ENCODE measurements at places on chromosomes 11 and 22.

- DNase-seq: no peak
Measured at GRCh38 chr11:114366331-114367243, 33.7 kb downstream of the C11orf71 start.

DNA sequence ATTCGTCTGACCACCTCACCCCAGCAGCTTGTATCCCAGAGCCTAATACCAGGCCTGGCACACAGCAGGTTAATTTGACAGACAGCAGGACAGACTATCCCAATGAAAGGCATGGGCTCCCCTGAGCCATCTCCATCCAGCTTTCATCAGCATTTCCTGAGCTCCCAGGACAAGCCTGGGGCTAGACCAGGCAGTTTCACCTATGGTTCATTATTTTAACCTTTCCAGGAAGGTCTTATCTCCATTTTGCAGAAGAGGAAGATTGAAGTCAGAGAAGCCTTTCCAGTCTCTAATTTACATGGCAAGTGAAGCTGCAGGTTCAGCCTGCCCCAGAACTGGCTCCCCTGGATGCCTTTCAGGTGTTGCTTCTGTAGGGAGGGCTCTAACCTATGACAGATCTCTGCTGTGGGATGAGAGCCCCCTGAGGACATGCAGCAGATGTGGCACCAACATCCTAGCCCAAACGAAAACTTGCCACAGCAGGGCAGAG, 17.0 kb downstream of the ARRB1 start:
- no peak for DNase-seq

DNA sequence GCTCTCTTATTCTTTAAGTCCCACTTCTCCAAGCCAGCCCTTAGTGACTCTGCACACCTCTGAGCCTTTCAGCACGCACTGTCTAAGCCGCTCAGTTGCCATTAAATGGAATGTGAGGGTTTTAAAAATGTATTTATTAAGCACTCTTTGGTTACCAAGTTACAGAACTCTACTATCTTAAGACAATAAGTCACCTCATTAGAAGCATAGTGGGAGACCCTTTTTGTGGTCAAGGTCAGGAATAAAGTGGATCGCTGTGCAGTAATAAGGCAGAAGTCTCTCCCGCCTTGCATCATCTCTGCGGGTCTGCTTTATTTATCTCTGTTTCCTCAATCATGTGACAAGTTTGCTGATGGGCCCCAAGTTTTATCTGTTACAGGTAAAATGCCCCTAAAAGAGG, 11.9 kb downstream of the SLC25A18 start:
- no peak for DNase-seq

DNA sequence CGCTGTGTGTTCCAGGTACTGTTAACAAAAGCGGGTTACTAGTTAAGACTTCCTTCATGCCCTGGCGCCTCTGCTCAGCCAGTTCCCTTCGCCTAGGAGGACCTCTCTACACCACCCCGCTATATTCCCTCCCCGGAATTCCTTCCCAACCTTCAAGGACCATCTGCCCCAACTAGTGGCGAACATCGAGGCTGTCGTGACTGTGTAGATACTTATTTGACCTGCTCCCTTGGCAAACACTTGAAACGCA, 450 bp upstream of the BCL2L13 start:
- DNase-seq: no peak

GRCh38 chr22:20636075-20636812, 128.8 kb downstream of the MED15 start:
- DNase-seq: no peak

DNA sequence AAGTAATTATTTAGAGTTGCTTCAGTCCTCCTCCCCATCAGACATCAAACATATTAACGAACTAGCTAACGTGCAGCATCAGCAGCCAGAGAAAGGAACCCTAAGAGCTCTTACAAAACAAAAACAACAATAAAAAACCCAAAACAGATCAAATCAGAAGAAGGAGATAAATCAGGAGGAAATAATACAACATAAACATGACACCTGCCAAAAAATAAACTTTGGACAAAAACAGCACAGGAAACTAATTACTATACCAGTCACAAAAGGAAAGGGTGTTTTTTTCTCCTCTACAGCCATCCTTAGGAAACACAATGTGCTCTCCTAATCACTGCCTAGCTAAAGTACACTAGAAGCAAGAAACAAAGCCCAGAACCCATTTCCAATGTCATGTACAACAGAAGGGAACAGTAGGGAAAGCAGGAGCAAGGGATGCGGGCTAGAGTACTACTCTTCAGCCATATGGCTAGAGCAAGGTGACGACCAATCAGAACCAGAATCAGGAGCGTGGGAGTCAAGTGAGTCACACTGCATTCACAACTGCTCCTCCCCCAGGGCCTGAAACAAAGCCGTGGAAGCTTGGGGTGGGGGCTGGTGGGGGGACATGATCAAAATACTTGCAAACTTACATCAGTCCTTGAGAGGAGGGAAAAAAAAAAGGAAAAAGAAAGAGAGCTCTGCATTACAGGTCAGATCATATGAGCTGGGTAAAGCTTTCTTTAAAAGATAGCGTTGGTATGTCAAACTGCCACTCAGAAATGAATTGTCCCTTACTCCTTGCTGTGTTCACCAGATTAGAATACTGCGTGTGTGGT, 60.4 kb downstream of the LARGE2 start:
- DNase-seq: peak; percentile 21

DNA sequence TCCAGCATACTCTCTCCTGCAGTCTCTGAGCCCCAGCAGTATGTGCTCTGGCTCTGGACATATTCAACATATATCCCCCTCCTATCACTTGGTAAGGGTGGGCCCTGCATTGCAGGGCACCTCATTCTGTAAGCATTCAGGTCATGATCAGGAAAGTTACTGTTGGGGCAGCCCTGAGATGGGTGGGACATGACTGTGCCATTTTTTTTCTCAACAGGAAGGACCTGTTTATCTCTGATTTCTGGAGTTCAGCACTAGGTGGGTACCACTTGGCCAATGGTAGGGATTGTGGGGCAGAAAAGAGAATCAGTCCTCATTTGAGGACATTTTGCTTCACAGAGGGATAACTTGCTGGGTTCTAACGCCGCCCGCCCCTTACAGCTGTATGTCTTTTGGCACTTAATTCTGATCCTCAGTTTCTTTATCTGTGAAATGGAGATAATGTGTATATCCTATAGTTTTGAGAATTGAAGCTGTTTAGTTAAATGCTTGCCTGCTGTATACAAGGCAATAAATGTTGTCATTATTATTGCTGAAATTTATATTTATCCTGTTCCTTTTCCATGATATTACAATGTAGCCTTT, 2.2 kb downstream of the SRRD start:
- DNase-seq: no peak

DNA sequence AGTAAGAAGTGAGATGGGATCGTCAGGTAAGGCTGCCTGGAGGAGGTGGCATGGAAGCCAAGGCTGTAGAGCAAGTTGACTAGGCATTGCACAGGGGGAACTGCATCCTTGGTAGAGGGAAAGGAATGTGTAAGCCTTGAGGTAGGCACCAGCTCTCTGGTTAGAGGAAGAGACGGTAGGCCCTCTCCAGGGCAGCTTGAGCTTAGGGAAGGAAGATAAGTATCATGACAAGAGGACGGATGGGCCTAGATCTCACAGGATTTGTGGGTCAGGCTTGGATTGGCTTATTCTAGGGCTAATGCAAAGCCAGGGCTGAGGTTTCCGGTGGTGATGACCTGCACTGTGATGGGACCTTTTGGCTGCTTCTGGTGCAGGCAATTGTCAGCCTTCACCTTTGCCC, 1035.8 kb downstream of the TBC1D22A start:
- DNase-seq: no peak

- DNase-seq: no peak
Measured at GRCh38 chr22:39244496-39245129, at the start of gene PDGFB. TSS of gene PDGFB (minus strand) at chr22:39244982. CDS start at chr22:39243963, 1,019 bp downstream.

- DNase-seq: no peak
Measured at GRCh38 chr22:19396561-19396933, 35.0 kb downstream of the HIRA start.

DNA sequence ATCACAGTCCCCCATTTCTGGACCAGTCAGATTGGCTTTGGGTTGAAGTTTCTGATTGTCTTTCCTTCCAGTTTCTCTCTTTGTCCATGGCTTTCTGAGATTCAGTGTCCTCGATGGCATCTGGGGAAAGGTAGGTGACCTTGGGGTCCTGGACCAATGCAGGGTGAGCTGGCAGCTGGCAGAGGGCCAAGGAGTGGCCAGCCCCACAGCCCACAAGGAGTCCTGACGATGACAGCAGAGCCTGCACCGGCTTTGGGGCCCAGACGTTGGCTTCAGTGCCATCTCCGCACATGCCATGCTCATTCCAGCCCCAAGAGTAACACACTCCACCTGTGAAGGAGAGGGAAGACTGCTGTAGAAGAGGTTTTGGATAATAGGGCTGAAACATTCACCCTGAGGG, 53.5 kb downstream of the KCNC1 start:
- no peak for DNase-seq

DNA sequence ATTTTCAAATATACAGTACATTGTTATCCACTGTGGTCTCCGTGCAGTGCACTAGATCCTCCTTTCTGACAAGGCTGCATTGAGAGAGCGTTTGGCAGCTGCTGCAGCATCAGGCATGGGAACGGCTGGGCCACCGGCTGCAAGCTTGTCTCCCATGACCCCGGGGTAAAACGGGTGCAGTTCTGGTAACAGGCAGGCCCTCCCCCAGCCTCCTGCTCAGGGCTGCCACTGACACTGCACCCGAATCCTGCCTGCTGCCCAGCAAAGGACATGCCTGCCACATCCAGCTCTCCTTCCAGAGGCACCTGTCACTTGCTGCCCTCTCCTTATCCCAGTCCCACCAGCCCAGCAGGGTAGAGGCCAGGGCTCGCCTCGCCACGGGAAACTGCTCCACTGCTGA, 124.5 kb upstream of the TMEM45B start:
- no peak for DNase-seq

GRCh38 chr11:126411971-126412381, 56.5 kb downstream of the ST3GAL4 start:
- no peak for DNase-seq

GRCh38 chr11:79466411-79466810, 25.6 kb upstream of the TENM4 start:
- DNase-seq: no peak

DNA sequence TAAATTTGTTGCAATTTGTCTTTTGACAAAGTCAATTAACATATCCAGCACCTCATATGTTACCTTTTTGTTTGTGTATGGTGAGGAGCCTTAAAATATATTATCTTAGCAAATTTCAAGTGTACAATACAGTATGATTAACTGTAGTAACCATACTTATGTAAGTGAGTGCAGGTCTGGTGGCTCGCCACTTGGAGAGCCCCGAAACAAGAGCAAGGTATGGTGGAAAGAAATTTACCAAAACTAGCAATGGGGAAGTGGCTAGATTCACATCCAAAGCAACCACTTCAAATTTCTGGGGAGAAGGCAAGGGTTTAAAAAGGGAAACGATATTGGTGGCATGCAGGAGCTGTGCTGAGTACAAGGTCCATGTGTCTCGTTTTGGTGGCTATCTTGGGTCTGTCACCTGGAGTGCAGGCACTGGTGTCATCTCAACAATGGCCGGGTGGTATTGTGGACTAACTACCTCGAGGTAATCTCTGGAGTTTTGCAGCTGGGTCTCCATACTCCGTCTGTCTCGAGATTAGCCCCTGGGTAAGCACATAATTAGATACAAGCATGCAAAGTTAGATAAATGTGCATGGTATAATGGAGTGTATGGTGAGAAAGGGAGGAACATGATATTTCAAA, 8.2 kb upstream of the FNBP4 start:
- DNase-seq: no peak

DNA sequence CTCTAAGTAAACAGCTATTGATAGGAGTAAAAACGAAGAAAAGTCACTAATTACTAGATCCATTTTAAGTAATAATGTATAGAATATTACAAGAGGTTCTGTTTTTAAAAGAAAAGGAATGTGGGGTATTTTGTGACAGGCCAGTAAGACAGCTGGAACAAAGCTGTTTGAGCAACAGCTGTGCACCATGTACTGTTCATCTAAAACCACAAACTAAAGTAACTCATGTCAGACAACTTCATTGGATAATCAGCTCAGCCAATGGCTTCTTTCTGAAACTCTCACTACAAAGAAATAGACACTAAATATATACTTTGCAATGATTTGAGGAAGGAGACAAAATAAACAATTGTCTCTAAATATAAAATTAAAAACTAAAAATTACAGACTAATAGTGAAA, 16.1 kb downstream of the RRAS2 start:
- no peak for DNase-seq

DNA sequence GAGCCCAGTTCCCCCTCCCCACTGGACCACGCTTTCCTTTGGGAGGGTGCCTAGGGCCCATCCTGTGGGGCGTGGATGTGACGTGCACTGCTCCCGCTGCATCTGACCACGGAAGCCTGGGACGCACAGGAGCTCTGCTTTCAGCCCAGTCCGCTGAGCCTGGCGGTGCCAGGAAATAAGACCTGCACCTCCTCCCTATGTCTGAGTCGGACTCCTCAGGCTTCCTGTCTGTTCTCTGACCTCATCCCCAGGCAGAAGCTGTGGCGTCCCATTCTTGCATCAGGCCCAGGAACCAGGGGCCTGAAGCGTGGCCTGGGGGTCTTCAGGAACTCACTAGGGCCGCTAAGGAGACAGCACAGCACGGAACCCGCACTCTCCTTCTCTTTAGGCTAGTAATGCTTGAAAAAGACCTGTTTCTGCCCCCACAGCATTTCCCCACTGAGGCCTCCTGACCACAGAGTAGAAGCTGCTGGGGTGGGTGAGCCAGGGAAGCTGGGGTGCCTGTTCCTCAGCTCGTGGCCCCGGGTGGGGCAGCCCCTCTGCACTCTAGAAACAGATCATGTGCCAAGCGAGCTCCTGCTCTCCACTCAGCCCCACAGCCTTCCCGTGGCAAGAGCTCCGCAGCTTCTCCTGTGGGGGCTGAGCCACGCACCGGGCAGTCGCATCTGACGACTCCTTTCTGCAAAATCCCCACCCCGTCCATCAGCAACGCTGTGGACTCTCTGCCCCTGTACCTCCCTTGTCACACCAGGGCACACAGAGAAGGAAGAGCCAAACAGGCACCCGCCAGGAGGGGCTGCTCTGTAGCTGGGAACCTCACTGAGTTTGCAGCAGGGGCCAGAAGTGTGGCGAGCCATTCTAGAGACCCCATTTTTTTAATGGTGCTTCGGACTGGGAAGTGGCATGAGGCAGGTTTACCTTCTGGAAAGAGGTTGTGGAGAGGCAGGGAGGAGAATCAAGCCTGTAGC, 22.6 kb downstream of the MOV10L1 start:
- peak; percentile 27 for DNase-seq

- no peak for DNase-seq
Measured at GRCh38 chr11:59705294-59705693, 8.4 kb downstream of the OR10V1 start.

- DNase-seq: peak; percentile 85
Measured at GRCh38 chr11:44568658-44569473, 3.4 kb downstream of the CD82 start.

DNA sequence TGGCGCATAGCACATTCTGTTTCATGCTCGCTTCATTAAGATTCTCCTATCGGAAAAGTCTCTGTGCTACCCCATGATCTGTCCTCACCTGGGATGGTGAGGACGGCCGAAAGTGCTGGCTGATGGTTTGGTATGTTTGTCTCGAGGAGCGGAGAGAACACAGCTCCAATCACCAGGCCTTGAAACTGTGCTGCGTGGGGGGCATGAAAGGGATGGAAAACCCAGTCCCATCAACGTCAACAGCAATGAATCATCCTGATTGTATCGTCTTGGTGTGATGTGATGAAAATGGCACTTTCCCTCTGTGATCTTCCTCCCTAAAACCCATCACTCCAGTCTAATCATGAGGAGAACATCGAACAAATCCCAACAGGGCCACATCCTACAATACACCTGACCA, 8.4 kb downstream of the FXYD6 start:
- no peak for DNase-seq

GRCh38 chr11:35340715-35341114, 78.6 kb downstream of the SLC1A2 start:
- DNase-seq: no peak

Data from activated T-cell treated with anti-CD3 and anti-CD28 coated beads for 48 hours (primary cell).